ENCODE measurements at places on chromosomes 6 and 20.

- no peak for DNase-seq
Measured at GRCh38 chr20:58746620-58747019, 54.0 kb downstream of the NPEPL1 start.

- no peak for DNase-seq
Measured at GRCh38 chr20:9149796-9150195, 80.9 kb downstream of the PLCB4 start.

DNA sequence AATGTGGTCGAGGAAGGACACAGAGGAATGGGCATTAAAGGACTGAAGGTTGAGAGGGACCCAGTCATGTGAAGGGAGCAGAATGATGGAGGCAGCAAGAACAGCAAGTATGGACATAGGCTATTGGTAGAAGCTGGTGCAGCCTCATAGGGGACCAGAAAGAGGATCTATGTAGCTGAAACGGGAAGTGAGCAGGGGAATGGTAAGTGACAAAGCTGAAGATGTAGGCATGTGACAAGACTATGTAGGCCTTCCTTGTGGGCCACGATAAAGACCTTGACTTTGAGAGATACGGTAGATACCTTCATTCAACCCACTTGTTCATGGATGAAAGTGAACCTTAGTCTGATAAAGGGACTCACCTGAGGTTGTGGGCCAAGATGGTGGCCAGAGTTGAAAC is 3.5 kb downstream of the CTNNBL1 start:
- DNase-seq: no peak

- no peak for DNase-seq
Measured at GRCh38 chr20:4815628-4816027, 93.9 kb downstream of the PRND start.

DNA sequence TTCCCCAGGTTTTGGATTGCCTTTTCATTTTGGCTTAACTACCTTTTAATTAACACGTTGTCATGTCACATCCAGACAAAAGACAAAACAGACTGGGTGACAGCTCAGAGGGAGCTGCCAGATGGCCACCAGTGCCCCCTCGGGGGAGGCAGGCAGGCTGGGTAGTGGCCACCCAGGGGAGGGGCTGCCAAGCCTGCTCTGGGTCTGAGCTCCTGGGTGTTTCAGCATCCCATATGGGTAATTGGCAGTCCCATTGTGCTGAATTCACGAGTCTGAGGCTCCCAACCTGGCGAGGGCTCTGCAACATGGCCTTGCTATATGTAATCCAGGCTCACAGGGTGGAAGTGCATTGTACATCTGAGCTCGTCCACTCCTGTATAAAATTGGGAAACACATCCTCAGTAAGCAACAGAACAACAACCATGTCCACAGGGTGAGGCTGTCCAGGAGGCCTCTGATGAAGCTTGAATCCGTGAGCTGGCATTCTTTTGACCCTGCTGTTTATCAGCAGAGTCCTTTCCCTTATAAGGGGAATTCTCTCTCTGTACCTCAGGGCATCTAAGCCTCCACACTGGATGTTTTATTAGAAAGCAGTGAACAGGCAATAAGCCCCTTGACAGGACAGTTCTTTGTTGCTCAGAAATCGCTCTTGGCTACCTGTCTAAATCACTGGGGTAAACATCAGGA is 111.7 kb upstream of the SLC22A23 start:
- no peak for DNase-seq

GRCh38 chr6:163839296-163839695 is 424.8 kb downstream of the QKI start:
- no peak for DNase-seq

DNA sequence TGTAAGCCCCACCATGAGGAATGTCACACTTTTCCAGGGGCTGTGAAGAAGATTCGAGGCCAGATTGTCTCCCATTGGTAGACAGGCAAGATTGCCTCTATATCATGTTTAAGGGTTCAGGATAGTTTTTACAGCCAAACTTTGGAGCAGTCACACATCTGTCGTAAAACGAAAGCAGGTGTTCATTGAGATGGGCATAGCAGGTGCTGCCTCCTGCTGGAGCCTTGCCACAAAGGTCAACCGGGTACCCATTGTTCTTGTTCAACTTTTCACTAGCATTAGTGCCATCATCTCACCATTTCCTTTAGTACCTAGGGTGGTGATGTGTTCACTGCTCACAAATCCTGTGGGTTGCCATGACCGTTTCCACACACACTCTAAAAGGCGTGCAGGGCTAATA is 198.3 kb downstream of the HTR1B start:
- no peak for DNase-seq

- no peak for DNase-seq
Measured at GRCh38 chr20:51211191-51211590, 188.3 kb upstream of the KCNG1 start.

DNA sequence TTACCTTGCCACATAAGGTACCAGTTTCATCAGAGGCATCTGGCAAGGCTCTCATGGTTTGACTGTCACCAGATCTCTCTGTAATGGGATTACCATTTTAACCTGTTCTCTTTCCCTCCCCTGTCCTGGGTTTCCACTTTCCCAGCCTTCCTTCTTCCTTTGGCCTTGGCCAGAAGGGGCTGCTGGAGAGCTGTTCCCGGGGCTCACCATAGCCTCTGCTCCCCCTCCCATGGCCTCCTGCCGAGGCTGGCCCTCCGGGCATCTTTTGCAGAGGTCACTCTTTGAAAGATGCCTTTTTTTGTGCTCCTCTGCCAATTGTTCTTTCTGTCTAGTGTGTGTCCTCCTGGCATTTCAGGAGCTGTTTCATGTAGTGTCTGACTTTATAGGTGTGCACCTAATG is 100.7 kb upstream of the SCP2D1 start:
- no peak for DNase-seq

DNA sequence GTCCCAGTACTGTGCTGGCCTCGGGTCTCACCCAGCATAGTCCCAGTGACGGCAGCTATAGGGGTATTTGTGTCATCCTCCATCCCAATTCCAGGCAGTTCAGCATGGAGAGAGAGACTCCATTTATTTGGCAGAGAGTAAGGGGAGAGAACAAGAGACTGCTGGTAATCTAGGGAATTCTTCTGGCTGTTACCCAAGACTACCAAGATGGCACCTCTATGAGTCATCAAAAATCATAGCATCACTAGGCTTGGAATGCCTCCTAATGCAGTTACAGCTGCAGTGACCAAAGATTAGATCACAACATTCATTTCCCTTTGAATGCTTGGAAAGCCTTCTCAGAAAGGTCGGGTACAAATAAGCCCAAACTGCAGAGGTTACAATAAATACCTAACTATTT is 660.4 kb upstream of the FLRT3 start:
- DNase-seq: no peak

DNA sequence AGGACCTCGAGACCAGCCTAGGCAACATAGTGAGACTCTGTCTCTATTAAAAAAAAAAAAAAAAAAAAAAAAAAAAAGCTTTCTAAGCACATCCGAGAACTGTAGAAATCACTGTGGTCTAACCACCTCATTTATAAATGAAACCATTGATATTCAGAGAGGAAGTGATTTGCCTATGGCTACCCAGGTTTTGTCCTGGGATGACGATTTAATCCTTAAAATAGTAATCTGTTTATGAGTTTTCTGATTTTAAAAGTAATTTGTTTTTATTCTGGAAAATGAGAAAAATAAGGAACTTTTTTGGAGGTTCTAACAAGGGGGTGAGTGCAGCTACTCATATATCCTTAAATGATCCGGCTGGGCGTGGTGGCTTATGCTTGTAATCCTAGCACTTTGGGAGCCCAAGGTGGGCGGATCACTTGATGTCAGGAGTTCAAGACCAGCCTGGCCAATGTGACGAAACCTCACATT is 6.5 kb upstream of the BTN3A2 start:
- DNase-seq: peak; percentile 55

- no peak for DNase-seq
Measured at GRCh38 chr6:107703606-107704005, 120.5 kb downstream of the SCML4 start.

DNA sequence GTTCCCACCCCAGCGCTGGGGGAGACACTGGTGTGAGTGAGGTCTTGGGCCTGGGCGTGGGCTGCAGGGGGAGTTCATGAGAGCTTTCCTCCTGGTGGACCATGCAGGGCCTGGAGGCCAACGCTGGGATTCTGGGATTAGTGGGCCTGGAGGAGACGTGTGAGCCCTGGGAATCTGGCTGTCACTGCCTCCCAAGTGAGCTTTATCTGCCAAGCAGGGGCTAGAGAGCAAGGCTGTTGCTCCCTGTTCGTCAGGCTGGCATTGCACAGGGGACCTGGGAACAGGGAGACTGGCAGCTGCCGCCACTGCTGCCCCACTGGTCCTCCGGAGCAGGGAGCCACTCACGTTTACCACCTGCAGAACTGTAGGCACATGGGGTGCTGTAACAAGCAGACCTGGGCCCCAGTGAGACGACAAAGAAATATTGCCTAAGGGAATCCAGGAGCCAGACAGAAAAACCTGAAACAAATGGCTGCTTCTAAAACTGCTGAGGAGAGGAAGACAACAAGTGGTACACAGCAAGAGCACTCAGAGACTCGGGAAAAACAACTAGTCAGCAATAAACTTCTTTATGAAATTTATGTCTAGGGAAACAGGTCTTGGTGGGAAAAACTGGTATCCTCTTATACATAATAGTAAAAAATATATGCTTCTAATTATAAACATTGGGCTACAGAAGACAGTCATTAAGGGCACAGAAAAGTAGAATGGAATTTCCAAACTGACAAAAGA is 45.2 kb downstream of the PPP1R3G start:
- no peak for DNase-seq

GRCh38 chr20:24786646-24787045 is 162.4 kb upstream of the CST7 start:
- DNase-seq: no peak

DNA sequence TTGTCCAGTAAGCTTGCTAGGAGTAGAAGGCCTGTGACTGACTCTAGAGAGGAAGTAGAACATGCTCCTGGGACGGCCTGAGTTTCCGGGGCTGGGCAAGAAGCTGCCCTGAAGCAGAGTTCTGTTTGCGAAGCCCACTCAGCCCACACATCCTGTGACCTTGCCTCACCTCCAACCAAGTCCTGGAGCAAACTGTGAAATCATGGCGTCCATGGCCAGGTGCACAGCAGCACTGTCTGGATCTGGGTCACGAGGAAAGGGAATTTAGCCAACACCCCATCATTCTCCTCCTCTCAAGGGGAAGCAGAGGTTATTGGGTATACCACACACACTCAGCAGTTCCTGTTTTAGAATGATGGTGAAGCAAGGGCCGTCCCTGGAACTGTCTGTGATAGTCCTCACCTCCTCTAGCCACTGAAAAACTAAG is 87.5 kb downstream of the CRYBG1 start:
- DNase-seq: no peak

DNA sequence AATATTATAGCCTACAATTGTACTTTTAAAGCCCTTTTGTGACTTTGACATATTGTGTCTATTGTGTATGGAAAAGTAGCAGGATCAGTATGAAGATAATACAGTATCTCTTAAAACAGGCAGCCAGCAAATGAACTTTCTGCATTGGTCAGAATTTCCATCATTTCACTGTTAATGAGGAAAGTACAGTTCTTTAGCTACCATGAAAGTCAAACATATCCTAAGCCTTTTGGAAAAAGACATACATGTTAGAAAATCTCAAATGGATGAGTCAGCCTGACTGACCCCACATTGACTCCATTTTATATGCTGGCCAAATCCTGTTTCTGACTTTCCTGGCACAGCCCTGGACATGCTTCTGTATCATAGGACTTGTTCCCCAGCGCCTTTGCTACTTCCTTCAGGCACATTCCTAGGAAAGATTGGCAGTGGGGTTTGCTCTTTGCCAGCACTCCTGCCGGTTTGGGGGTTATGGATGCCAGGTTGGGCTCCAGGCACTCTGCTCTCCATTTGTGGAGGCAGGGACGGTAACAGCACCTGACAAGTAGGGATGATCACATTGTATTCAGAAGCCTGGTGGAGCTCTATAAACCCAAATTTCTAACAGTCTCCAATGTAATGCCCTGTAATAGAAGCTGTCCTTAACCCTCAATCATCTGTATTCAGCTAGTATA is 43.7 kb downstream of the TOP1 start:
- DNase-seq: no peak

- DNase-seq: no peak
Measured at GRCh38 chr6:116373940-116374339, 3.2 kb downstream of the DSE start.

DNA sequence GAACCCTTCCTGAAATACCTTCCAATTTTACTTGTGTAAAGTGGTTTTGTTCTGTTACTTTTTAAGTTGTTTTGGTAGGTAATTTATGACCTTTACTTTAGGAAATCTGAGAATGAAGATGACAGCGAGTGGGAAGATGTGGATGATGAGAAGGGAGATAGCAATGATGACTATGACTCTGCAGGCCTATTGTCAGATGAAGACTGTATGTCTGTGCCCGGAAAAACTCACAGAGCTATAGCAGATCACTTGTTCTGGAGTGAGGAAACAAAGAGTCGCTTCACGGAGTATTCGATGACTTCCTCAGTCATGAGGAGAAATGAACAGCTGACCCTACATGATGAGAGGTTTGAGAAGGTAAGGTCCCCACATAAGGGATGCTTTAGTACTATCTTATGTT is 6.6 kb upstream of the ZC2HC1B start:
- no peak for DNase-seq

DNA sequence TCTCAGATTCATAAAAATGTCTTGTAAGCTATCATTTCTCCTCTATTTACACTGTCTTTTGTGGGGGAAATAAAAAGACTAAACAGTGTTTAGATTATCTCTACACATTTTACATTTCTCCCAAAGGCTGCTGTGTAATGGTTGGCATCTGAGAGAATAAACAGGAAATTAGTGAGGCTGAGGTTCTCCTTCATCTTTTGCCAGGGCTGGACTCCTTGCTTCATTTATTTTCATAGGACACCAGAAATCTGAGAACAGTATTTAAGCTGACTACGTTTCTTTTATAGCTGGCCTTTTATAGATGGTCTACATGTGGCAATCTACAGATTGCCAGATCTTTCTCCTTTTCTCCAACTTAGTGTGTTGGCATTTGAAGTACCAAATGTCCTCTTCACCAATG is 41.5 kb downstream of the PLCB4 start:
- no peak for DNase-seq

DNA sequence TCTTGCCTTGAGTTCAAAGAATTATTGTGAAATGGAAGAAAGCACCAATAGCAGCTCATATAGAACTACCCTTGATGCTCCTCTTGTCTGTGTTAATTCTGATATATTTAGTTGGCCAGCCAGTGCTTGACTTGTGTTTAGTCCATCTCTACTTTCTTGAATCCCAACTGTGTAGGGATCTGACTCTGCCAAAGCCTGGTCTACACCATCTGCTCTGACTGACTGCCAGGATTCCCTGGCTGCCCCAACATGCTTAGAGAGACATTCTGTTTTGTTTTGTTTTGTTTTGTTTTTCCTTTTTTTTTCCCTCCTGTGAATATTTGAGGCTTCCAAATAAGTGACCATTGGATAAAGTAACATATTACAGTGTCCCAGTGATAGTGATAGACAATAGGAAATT is 953.7 kb upstream of the MANEA start:
- no peak for DNase-seq

- no peak for DNase-seq
Measured at GRCh38 chr20:24964506-24964840, 15.4 kb downstream of the CST7 start.

GRCh38 chr20:38445381-38445796 is 10.3 kb upstream of the SNHG17 start:
- no peak for DNase-seq

GRCh38 chr6:156725712-156726111 is 51.5 kb upstream of the ARID1B start:
- DNase-seq: no peak
